ENCODE measurements at places on chromosomes 3 and 15.

- DNase-seq: peak; percentile 95
Measured at GRCh38 chr3:160473221-160473620, 23.6 kb upstream of the TRIM59 start.

DNA sequence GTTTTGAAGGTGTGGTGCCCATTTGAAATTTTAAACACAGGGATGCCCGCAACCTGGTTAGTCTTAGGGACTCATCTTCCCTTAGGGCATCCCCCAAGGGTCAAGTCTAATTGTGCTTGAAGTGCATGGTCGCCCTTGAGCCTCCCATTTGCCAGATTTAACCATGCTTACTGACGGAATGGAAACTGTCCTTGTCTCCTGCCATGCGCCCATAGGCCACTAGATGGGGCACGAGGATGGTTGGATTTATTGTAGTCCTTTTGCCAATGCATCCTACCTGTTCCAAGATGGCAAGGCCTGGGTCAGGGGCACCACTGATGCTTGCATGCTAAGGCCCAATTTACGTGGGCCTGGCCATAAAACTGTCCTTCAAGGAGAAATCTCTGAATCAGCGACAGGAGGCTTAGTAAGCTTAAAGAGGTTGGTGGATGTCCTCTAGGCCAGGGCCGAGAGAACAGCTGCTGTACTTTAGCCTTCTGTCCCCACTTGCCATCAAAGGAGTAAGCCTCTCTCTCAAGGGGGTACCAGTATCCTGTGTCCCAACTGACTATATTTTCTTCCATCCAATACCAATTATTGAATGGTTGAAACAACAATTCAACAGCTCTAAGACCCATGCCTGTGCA, 355.4 kb downstream of the OTOL1 start:
- peak; percentile 38 for DNase-seq

DNA sequence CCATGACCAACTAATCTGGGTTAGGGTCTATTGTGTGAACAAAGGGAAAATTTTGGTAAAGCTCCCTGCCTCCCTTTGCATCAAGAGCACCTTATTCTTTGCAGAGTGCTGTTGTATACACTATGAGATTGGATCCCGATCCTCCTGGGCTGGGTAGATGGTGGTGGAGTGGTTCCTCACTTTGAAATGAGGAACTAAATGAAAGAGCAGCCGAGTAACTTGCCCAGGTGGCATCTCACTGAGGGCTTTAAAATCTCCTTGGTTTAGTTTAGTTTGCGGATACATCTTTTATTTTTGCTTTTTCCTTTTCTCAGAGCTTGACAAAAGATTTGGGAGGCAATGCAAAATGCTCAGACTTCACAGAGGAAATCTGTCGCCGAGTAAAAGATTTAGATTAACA, 19.4 kb downstream of the IDH3A start:
- DNase-seq: no peak

DNA sequence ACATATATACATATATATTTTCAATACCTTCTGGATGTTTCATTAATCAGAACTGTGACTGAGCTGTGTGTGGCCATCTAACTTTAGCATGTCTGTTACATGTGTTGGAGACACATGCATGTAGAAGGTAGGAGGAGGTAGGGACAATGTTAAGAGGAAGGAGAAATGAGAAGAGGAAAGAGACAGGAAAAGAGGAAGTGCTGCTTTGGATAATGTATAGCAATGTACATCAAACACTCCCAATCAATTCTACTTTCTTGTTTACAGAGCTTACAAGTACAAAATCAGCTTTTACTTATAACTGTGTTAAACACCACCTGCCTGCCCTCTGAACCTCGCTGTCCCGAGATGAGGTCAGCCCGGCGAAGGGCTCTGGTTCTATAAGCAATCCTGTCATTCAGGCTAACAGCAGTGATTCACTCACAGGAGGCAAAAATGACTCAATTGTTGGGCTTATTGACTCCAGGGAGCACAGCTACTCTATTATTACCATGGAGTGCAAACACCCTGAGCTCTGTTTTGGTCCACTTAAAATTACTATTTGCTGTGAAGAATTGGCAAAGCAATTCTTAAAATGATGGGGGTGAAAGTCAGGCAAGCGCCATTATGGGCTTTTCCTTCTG, 188.9 kb downstream of the MEIS2 start:
- DNase-seq: peak; percentile 62

GRCh38 chr3:50119786-50120185, 31.1 kb downstream of the RBM5 start:
- no peak for DNase-seq

DNA sequence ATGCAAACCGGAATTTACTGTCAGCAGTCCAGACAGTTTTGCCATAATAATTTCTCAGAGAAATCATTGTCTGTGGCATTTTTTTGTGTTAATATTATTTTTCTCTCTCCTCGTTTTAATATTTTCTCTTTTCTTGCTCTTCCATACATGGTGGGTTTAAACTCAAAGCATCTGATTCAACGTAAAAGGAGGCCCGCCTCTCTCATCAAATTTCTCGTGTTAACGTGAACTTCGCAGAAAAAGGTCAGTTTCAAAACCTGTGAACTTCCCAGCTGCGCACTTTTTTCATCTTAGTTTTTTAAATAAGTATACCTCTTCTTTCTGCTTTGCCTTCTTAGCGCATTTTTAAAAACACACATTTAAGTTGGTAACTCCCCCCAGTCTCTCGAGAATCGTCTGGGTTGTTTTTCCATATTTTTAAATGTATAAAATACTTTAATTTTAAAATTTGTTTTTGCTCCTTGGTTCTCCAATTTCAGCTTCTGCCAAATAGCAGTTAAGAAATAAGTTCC, 9.1 kb downstream of the SHOX2 start:
- DNase-seq: no peak

- DNase-seq: no peak
Measured at GRCh38 chr3:180068023-180068422, 31.3 kb upstream of the PEX5L start.

GRCh38 chr3:187264021-187264420, 27.5 kb downstream of the MASP1 start:
- peak; percentile 83 for DNase-seq

DNA sequence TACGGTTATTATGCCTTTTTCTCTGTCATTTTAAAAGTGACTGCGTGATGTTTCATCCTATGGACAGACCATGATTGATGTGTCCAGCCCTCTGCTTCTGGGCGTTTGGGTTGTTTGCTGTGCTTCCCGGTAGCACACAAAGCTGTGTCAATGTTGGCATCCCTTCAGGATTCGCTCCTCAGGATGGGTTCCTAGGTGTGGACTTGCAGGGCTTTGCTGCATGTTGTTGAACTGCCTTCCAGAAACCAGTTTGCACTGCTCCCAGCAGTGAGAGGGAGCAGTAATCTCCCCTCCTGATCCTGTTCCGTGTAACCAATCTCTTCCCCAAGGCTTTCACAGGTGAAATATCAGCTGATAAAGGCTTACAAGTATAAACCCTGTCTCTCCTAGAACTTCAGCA, 787 bp downstream of the TRPM1 start:
- no peak for DNase-seq

- DNase-seq: no peak
Measured at GRCh38 chr3:122342803-122343202, 17.8 kb downstream of the CSTA start.

DNA sequence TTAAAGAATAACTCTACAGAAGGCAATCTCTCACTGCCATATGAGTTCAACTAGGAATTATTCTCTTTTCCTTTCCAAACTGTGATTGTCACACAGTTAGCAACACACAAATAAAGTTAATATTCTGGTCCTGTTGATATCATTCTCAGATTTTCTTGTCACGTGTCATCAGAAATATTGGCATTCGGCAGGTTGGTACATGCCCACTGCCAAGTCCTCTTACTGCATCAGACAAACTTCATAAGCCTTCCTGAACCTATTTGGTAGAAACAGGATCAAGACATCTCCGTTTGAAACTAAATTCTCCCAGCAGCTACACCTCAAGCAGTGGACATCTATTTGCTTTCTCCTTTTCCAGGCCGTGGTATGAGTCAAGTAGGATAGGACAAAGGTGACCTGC, 177.9 kb upstream of the SOX2 start:
- no peak for DNase-seq

DNA sequence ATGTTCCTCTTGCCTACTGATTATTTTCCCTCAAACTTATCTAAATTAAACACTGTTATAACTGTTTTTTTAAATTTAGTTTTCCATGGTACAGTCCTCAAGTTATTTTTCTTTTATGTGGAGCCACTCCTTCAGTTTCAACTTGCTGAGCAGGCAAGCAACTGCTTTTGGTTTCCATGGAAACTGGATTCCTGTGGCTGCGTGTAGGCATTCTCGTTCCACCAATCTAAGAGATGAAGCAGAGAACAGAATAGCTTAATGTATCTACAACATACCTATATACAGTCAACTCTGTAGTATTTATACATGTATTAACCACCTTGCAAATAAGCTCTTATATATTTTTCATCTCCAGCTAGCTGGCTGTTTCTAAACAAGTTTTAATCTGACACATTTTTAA, 25.8 kb upstream of the ANXA2 start:
- DNase-seq: peak; percentile 95

- no peak for DNase-seq
Measured at GRCh38 chr3:61812517-61812916, 251.1 kb downstream of the PTPRG start.

DNA sequence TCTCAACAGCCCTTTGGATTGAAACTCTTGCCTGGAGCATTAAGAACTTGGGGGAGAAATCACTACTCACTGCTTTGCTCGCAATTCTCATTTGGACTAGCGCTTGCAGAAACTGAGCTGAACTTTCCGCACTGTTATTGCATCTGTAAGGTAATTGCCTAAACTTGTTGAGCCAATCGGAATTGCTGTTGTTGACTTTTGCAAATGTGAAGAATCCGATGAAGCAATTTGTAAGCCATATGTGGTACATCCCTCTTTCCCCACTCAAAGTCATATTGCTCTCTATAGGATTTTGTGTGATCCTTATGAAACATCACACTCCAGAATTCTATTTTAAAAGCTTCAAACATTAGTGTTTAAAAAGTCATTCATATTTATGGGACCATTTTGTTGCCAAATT, 191.7 kb upstream of the GBE1 start:
- DNase-seq: no peak

DNA sequence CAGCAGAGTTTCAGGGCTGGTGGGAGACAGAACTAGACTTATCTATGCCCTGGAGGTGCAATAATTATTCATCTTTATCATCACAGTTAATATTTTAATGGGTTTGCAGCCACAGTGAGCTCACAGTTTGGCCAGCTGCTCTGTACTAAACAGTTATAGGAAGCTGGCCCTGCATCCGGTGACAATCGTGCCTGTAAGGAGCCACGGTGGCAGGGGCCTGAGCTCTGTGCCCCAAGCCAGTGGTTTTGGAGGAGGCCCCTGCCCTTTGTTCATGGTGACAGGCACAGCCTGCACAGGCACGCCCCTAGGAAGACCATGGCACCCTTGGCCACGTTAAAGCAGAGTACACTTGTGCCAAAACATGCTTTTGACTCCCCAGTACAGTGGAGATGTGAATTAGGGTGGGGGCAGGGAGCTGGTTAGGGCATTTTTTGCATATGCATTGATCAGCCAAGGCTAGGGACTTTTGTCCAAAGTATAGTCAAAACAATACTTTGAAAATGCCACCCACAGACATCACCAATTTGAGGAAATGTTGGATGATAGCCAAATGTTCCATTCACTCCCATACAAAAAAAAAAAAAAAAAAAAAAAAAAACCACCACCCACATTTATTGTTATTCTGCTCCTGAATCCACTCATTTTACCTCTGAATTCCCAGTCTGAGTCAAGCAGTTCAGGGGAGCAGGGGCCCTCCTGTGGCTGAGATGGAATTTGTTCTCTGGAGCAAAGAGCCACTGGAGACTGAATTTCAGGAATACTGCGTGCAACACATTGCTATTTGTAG, 3.4 kb upstream of the RFTN1 start:
- DNase-seq: peak; percentile 74

DNA sequence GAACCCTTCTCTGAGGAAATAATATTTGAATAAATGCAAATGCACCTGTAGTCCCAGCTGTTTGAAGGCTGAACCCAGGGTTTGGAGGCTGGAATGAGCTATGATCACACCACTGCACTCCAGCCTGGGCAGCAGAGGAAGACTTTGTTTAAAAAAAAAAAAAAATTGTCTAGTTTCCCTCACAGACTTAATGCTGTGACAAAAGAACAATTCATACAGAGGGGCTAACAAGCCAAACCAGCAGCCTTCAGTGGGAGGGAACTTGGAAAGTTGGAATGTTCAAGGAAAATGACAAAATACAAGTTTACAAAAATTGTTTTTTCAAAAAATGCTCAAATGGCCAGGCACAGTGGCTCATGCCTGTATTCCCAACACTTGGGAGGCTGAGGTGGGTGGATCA, 228.0 kb upstream of the CGNL1 start:
- DNase-seq: no peak

DNA sequence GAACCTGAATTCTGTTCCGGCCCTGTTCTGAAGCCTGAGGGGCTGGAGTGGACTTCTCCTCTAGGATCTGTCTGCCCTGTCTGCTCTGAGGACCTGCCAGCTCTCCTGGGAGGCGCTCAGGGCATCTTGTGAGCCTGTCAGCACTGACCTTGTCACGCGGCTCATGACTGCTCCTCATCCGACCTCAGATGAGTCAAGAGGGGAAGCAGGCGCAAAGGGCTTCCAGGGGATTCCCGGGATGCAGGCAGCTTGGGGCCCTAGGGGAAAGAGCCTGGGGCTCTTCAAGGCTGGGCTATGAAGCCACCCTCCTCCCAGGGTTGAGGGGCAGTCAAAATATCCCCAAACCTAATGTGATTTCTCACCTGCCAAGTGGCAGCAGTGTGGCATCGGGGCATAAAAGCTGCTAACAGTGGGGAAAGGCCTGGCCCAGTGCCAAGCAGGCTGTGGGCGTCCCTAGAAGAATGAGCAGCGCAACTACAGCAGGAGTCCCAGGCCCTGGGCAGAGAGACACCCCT, 27.6 kb upstream of the ANKDD1A start:
- DNase-seq: peak; percentile 87
